ENCODE measurements at places on chromosomes 1 and 21.
A peak's percentile ranks its signal among the peaks of the same experiment; 100 is the strongest.

GRCh38 chr21:33205476-33205875, 24.3 kb upstream of the IFNAR2 start:
- DNase-seq: no peak

DNA sequence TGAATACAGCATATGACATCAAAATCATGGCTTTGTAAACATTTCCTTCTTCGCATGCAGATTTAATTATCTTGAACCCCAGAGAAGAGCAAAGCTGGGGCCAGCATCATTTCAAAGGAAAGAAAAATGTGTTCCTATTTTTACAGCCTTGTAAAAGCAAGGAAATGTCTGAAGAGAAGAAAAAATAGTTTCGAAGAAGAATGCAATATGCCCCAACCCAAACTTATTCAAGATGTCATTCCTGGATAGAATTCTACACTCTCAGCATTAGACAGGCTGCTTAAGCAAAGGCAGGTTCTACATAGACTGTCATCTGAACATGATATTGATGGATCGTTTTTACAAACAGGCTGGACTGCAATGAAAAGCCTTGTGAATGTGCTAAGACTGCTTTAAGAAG, 900.8 kb downstream of the TTLL7 start:
- DNase-seq: no peak

GRCh38 chr1:226736001-226736907, 2.8 kb downstream of the ITPKB start:
- peak; percentile 52 for DNase-seq

DNA sequence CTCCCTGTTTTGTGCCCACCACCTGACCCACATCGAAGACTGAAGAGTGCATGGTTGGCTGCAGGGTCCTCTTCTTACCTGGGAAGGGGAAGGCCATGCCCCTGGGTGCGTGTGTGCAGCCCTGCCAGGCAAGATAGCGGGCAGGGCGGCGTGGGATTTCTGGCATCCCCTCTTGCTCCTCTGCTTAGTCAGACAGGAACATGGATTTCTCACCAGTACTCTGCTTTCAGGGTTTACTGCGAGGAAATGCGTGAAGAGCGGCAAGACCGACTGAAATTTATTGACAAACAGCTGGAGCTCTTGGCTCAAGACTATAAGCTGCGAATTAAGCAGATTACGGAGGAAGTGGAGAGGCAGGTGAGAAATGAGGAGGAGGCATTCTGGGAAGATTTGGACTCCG, 15.5 kb upstream of the MIIP start:
- no peak for DNase-seq

- peak; percentile 60 for DNase-seq
These were observed 95.6 kb downstream of the LAMC2 start for GRCh38 chr1:183281553-183282091.

DNA sequence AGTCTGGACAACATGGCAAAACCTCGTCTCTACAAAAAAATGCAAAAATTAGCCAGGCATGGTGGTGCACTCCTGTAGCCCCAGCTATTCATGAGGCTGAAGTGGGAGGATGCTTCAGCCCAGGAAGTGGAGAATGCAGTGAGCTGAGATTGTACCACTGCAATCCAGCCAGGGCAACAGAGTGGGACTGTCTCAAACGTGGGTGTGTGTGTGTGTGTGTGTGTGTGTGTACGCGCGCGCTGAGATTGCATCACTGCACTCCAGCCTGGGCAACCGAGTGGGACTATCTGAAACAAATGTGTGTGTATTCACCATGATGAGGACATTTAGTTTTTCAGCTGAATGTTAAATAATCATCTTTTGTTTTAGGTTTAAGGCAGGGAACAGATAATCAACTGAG, 21.1 kb downstream of the USP1 start:
- no peak for DNase-seq

DNA sequence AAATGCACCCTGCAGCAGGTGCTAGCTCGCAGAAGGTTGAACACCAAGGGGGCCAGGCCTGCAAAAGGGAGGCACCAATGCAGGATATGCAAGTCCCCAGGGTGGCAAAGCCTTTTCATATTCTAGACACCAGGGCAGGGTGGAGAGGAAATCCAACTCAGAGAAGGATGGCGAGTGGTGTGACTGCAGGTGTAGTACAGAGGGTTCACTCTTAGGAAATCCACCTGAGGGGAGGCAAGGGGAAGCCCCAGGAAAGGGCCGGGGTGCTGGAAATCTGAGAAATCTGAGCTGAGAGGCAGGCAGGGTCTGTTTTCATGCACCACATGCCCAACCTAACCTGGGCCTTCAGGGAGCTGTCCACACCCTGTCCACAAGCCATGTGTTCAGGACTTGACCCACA, 163.2 kb upstream of the CTTNBP2NL start:
- no peak for DNase-seq
